ENCODE measurements at places on chromosomes 12 and 14.

GRCh38 chr12:80356097-80356496 is 87.9 kb upstream of the PTPRQ start:
- DNase-seq: no peak

DNA sequence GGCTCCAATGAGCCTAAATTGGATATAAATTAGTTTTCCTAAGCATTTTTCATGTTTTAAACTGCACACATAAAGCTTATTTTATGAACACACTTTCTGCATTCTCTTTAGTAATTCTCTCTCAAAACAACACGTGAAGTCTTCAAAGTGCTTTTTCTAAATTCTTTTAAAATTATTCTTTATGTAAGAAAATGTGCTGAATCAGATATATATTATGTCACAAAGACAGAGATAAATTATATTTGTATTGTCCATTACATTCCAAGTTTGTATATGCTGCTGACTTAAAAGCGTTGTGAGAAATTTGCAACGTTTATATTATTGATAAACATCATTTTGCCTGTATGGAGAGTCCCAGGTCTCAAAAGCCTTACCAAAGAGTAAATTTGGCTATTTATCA is 465.2 kb downstream of the BCAT1 start:
- DNase-seq: no peak

DNA sequence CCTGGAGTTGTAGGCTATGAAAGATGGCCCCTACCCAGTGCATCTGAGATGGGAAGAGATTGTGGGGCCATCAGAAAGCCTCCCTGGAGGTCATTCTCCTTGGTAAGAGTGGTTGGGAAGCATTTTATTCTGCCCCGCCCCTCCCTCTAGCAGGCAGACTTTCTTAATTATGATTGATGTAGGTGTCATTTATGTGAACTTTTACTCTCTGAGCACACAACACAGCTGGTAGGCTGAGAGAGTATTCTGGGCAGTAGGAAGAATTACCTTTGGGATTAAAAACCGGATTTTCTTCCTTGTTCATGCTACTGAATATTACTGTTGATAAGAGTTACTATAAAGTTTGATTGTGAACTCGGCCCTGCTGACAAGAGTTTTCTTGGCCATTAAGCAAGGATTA is 266.8 kb downstream of the TTC6 start:
- DNase-seq: no peak

GRCh38 chr12:47904713-47905709 is at the start of gene VDR:
TSS of gene VDR (minus strand) at chr12:47904994. CDS start at chr12:47879113, 25,881 bp downstream.
- DNase-seq: peak; percentile 64

DNA sequence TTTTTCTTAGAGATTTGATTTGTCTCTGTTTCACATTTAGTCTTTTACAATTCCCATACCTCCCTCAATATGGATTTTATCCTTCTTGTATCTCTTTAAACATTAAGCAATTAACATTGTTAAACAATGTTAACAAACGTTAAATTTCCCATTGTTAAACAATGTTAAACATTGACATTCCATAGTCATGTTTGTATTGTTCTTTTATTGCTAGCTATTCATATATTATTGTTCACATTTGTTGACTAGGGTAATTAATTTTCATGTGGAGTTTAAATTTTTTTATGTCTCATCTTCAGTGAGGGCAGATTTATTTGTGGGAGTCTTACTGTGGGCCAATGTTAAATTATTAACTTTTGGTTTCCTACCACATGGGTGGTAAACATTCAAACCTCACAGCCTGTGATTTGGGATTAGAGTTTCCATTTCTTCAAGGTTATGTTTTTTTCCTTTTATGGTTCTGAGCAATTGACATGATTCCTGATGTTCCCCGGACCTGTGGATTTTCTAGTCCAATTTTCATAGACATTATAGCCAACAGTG is 294.3 kb downstream of the ALG10B start:
- no peak for DNase-seq

- no peak for DNase-seq
These were observed 9.2 kb downstream of the EXOC3L4 start for GRCh38 chr14:103103461-103104388.

GRCh38 chr14:20470603-20470901 is 1.3 kb downstream of the PNP start:
- DNase-seq: no peak

- no peak for DNase-seq
These were observed 14.6 kb downstream of the COL2A1 start for GRCh38 chr12:47989666-47990065.

GRCh38 chr12:104220931-104221330 is 5.4 kb downstream of the TXNRD1 start:
- DNase-seq: no peak

GRCh38 chr14:93085911-93086310 is 29.8 kb downstream of the ITPK1 start:
- no peak for DNase-seq

GRCh38 chr12:57834086-57834876 is 12.2 kb downstream of the CTDSP2 start:
- DNase-seq: no peak

GRCh38 chr14:24441904-24442239 is 704 bp downstream of the SDR39U1 start:
- DNase-seq: no peak

All from T-helper 1 cell (primary cell).